ENCODE measurements at places on chromosomes 2 and 18.

GRCh38 chr2:234500394-234501006, 3.6 kb upstream of the ARL4C start:
- peak; percentile 81 for DNase-seq

GRCh38 chr2:56580242-56580641, 396.5 kb downstream of the CCDC85A start:
- no peak for DNase-seq

GRCh38 chr2:169110916-169111315, 41.6 kb downstream of the DHRS9 start:
- DNase-seq: no peak

DNA sequence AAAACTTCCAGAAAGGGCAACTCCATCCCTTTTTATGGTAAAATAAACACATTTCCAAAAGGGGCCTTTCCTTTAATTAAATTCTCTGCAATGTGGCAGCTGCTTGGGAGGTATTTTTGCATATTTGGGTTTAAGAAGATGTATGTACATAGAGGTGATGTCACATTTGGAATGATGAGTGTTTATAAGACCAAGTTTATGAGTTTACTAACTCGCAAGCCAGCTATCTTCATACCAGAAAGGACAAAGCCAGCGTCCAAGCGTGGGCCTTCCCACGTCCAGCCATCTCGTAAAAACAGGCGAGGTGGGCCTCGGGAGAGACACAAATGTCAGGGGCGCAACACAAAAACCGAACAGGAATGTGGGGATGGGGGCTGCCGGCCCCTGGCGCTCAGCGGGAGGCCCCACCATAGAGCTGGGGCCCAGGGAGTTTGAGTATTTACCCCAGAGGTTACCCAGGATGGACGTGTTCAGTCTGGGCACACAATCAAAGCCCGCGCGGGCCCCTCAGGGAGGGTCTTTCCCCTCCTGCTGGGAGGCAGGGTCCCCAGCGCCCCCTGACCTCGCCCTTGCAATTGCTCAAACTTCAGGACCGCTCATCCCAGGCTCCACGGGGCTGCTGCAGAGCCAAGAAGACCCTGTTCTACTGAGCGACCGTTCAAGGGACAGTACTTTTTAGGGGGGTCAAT, 137.3 kb downstream of the TWIST2 start:
- DNase-seq: no peak

GRCh38 chr2:135037831-135038230, 9.4 kb downstream of the MAP3K19 start:
- DNase-seq: no peak

GRCh38 chr2:178422097-178422496, 28.9 kb downstream of the PRKRA start:
- DNase-seq: no peak

DNA sequence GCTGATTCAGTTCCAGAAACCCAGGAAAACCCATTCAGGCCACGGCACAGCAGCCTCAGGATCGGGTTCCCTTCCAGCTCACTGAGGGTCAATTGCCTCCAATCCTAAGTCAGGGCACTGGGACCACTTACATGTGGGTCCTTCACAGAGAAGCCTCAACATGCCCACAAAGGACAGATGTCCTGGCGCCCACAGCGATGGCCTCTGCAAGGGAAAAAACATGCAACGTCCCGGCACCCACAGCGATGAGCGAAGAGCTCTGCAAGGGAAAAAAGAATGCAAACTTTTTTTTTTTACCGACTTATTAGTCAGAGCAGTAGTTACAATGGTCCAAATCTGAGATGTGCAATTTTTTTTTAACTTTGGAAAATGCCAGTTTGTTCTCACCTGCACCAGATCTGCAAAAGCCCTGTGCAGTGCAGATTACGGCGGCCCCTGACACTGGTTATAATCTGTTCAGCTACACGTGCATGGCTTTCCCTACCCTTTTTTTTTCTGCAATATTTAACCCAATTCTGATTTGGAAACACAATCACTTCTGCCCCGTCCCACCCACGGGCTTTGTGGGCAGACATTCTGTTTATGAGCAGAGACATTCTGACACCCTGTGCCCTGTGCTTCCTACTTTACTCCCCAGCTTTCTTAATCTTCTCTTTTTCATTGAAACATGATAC, 159.3 kb upstream of the SALL3 start:
- no peak for DNase-seq

DNA sequence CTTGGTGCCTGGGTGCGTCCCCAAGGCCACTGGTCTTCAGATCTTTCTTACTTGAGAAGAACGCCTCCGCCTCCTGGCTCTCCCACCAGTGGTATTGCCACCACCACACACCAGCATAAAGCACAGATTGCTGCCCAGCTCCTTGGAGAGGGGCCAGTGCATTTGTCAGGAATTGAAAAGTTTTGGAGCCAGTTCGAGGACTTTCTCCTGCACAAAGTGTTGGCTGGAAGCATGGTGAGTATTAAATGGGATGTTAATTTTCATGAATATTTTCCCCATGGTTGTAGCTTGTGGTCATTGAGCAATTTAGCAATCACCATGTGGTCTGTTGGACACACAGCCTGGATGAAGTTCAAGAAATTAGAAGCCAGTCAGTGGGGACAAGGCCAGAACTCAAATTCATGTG, 684.6 kb upstream of the FANCL start:
- no peak for DNase-seq

- peak; percentile 75 for DNase-seq
Measured at GRCh38 chr2:102355526-102356380, at the start of gene IL18R1. TSS of gene IL18R1 (plus strand) at chr2:102355796. CDS start at chr2:102362661, 6,865 bp downstream.

GRCh38 chr2:171855401-171855800, 38.6 kb downstream of the SLC25A12 start:
- no peak for DNase-seq

- no peak for DNase-seq
Measured at GRCh38 chr2:143716522-143716921, 587.3 kb downstream of the ARHGAP15 start.

DNA sequence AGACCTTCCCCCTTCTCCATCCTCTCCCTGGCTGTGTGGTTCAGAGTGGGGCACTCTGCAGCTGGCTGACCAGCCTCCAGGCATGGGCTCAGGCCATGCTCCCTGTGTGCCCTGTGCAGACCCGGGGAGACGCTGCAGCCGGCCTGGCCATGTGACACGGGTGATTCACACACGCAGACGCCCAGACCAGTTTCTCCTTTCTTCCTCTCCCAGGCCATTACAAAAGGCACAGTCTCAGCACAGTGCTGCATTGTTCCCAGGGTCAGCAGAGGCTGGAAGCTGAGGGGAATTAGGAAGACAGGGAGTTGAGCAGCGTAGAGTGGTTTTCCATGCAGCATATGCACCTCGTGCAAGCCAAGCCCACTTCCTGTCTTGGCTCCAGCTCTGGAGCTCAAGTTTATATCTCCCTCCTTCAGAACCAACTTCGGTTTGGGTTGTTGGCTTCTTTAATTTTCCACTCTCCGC, 288.5 kb downstream of the TNS1 start:
- no peak for DNase-seq

DNA sequence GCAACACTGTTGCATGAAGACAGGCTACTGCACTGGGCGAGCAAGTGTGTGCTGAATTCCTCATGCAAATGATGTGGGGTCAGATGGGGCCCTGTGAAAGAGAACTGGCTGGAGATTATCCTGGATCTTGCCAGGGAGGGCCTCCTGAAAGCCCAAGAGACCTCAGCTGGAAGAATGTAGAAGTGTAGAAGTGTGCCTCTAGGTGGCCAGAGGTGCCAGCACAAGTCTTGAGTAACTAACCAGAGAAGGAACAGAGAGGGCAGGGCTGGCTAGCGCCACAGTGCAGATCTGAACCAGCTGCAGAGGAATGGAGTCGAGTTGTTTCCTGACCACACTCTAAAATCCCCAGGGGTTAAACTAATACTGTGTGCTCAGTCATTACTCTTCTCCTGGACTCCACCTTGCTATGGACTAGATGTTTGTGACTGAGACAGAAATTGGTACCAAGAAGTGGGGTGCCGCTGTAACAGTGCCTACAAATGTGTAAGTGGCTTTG, 399.3 kb downstream of the LRATD1 start:
- DNase-seq: no peak

- DNase-seq: no peak
Measured at GRCh38 chr2:45024600-45025291, 15.5 kb upstream of the SIX2 start.

DNA sequence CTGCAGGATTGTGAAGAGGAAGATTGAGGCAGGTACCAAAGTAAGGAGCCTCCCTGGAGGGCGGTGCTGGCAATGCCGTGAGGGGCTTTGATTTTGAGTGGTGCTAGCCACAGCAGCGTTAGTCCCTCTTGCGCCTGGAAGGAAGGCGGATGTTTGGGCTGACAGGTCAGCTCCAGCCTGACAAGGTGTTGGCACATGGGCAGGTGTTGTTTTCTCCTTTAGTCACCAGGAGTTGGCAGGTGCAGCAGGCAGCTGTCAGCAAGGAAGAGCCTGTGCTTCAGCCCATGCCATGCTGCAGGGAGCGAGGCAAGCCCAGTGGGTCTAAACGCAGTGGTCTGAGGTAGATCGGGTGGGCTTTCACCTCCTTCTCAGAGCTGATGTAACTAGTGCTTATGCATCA, 8.5 kb downstream of the SEC11C start:
- DNase-seq: no peak

DNA sequence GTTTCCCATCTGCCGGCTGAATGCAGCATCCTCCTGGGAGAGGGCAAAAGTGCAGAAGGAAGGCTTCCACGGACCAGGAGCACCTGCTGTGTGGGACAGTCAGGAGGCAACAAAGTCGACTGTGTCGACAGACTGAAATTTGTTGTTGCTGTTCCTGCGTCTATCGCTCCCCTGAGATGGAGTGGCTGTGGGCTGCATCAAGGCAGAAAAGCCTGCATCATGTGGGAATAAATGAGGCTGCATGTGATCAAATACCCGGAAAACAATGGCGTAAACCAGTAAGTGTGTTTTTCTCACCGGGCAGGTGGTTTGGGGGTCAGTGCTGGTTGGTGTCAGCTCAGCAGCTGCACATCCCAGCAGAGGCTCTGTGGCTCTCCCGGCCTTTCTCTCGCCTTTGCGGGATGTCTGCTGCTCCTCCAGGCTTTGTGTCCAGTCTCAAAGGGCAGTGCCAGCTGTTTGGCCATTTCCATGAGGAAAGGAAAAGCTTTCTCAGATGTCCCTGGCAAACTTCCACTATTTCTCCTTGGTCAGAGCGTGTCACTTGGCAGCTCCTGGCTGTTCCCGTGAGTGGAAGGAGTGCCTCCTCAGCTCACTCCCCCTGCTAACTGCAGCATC, 262.4 kb downstream of the NDUFA10 start:
- no peak for DNase-seq

GRCh38 chr2:215607766-215608165, 171.9 kb upstream of the FN1 start:
- no peak for DNase-seq

DNA sequence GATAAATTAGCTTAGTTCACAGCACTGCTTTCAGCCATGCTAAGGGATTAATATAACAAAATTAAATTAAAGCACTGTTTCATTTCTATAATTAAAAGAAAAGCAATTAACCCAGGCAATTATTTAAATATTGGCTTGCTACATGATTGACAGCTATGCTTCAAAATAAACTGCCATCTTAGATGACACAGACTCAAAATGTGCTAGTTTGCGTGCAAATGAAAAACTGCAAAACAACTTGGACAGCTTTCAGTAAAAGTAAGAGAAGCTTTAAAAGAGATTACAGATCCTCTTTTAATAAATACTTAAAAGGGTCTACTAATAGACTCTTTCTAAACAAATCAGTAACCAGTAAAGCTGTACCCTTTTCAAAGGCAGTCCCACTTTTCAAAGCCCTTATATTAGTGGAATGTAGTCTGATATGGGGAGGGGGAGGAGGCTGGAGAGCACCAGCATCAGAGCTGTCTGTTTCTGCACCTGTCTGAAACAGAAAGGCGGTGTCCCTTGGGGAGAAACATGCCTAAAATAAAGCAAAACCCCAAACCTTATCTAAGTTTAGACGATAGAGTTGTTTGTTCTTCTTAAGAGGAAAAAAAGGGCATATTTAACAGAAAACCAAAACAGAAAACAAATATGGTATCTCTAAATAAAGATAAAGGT, 20.8 kb downstream of the EIF2AK3 start:
- no peak for DNase-seq

- peak; percentile 14 for DNase-seq
Measured at GRCh38 chr2:112728378-112729175, 7.8 kb downstream of the NT5DC4 start.

DNA sequence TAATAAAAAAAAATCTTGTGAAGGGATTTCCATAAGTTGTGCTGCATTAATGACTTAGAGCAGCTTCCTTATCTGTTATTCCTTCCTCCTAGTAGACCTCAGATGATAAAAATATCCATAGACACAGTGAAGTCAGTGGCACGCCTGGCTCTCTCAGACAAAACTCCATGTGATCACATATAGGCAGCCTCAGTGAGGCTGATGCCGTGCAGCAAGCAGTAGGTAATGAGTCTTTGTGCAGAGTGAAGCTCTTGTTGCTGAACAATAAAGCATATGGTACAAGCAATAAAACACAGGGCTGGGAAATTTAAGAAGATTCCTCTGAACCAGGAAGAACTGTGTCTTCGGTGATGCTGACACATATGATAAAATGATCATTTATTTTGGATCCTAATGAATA, 102.7 kb downstream of the CSRNP3 start:
- no peak for DNase-seq

DNA sequence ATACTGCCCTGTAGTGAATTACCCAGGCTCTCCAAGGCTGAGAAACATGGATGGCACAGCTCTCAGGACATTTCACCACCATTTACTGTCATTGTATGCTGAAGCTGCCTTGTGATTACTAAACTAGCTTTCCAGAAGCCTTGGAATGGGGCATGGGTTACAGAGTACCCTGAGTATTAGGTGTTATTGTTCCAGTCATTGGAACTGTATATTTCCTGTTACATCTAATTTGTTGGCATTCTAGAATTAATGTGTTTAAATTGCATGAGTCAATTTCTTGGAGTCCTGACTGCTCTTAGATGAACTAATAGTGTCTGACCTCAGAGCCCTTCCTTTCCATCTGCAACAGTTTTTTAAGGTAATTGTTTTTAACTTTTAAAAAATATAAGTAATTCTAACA, 9.0 kb downstream of the DGUOK start:
- DNase-seq: no peak

- no peak for DNase-seq
Measured at GRCh38 chr18:65464361-65464760, 286.5 kb upstream of the CDH7 start.

DNA sequence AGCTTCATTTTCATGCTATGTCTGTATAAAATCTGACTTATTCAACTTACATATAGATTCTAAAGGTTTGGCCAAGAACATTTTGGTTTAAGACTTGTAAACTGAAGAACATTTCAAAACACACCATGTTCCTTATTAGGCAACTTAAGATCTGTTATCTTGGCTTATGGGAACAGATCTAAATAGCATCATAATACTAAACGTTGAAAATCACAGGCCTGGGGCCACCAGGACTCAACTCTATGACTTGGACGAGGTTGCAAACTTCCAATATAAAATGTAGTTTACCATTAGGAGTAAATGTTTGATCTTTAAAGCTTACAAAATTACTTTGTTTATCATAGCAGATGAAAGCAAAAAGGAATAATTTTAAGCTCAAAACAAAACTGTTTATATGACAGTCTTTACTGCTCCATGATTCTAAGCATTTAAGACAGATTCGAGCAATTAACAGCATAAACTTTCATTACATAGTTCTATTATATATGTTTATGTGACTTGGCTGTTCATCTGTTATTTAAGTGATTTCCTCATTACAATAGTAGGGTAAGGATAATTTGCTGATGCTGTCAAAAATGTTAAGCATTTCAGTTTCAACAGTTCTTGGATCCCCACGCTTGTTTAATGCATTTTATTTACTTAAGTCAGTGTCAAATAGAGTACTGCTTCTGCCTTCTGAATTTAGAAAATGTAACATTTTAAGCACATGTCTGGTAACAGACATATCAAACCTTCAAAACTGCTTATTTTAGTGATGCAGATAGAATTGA, 8.3 kb downstream of the TCF4 start:
- DNase-seq: no peak

- no peak for DNase-seq
Measured at GRCh38 chr18:9263264-9263663, 71.3 kb upstream of the TWSG1 start.

Data from activated CD4-positive, alpha-beta memory T cell treated with anti-CD3 and anti-CD28 coated beads, Interleukin-2, amount 10 ng/mL, durations not matched to agents 7 days and 5 days (primary cell).